Naive thymus-derived CD4-positive, alpha-beta T cell (primary cell): ENCODE measurements at places on chromosomes 6 and 20. TPM values are rescaled to one million over a fixed set of nuclear protein-coding genes. Genes with fewer than 3 reads are reported as not detected.
A peak's percentile ranks its signal among the peaks of the same experiment; 100 is the strongest.

Gene PRR18
- total RNA-seq: not detected

Gene DLK2
- 0.38 TPM for total RNA-seq

Gene GINS1
- 23.6 and 24.9 TPM in 2 replicates for total RNA-seq

Gene NRN1
- total RNA-seq: 1.2 TPM

Gene CEP43
- total RNA-seq: 11.6 TPM

Gene CD109
- total RNA-seq: 0.54 TPM

DNA sequence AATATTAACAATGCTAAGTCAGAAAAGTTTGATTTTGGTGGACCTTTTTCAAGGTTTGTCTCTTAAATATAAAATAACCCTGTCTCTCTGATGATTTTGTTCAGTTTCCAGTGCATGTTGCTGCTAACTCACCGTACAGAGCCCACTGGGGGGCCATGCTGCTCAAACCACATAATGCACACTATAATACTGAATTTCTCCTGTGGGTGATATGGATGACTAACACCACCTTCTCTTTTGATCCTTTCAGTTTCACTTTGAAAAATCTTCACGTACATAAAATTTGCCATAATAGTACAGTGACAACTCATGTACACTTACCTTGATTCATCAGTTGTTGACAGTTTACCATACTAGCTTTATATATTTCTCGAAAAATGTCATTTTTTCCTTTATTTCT lies 506.6 kb upstream of the MAN1A1 start:
- no peaks in the 10 kb centered on the region for H3K27me3 ChIP-seq
- H3K27ac ChIP-seq: no peak overlapping the region
- H3K36me3 ChIP-seq: no peaks in the 10 kb centered on the region
- DNase-seq: no peak

- peak overlapping the region; percentile 89 for H3K4me3 ChIP-seq
- H3K36me3 ChIP-seq: no peaks in the 10 kb centered on the region
- no peaks in the 10 kb centered on the region for H3K27me3 ChIP-seq
- peak overlapping the region; percentile 86 for H3K27ac ChIP-seq
- peaks cover 38% of the 10 kb centered on the region for H3K4me1 ChIP-seq
These were observed 663 bp downstream of the FYN start for GRCh38 chr6:111872401-111873177.

DNA sequence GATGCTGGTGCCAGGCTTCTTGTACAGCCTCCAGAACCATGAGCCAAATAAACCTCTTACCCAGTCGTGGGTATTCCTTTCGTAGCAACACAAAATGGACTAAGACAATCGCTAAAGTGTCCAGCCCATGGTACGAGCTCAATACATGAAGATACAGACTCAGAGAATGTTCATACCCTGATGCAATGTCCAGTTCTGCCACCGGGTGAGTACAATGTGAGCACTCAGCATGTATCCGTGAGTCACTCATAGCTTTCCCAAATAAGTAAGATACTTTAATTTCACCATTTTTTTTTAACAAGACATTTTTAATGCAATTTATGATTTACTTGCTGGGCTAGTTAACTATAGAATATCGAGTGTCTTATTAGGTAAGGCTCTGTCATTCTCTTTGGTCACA lies 26.7 kb upstream of the PDE10A start:
- DNase-seq: no peak
- H3K4me1 ChIP-seq: no peaks in the 10 kb centered on the region
- no peak overlapping the region for H3K4me3 ChIP-seq

- H3K27me3 ChIP-seq: no peaks in the 10 kb centered on the region
- no peak overlapping the region for H3K27ac ChIP-seq
- DNase-seq: no peak
- H3K4me3 ChIP-seq: no peak overlapping the region
- H3K36me3 ChIP-seq: no peaks in the 10 kb centered on the region
- no peaks in the 10 kb centered on the region for H3K4me1 ChIP-seq
These were observed 269.0 kb downstream of the UST start for GRCh38 chr6:149015535-149016525.

DNA sequence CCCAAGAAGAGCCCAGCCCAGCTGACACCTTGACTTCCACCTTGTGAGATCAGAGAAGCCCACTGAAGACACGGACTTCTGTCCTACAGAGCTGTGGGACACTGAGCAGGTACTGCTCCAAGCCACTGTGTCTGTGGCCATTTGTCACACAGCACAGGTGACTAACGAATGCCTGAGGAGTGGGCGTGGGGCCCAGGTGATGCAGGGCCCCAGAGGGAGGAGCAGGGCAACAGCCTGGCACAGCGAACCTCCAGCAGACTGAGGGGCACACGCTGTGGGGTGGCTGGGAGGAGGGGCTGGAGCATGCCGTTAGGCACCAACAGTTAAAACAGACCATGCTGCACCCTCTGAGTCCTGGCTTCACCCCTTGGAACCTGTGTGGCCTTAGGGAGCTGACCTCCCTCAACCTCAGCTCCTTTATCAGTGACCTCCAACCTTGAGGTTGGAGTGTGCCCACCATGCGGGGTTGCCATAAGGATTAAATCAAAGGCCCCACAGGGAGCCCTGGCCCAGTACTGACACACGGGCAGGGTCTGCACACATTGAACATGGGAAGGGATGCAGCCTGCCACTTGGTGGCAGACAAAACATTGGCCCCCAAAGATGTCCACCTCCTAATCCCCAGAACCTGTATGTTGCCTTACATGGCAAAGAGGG lies 119.9 kb upstream of the CST7 start:
- no peak for DNase-seq
- no peaks in the 10 kb centered on the region for H3K4me1 ChIP-seq
- no peak overlapping the region for H3K27ac ChIP-seq
- H3K4me3 ChIP-seq: no peak overlapping the region
- H3K36me3 ChIP-seq: no peaks in the 10 kb centered on the region

DNA sequence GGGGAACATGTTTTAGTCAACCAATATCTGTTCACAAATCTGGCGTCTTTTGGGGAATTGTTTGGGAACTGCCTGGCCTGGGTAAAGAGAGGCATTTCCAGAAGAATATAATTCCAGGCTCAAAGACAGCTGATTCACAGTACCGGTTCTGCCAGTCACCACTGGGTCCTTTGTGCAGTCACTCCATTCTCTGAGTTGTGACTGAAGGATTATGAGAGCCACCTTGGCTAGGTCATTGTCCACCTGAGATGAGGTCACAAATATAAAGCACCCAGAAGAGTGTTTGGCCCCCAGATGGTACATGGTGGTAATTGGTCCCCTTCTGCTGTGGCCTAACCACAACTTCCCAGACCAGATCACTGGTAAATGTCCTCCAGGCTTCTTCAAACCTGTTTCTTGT lies 121.0 kb upstream of the SPACA1 start:
- H3K27me3 ChIP-seq: no peaks in the 10 kb centered on the region
- no peaks in the 10 kb centered on the region for H3K36me3 ChIP-seq
- H3K27ac ChIP-seq: no peak overlapping the region
- no peak overlapping the region for H3K4me3 ChIP-seq

DNA sequence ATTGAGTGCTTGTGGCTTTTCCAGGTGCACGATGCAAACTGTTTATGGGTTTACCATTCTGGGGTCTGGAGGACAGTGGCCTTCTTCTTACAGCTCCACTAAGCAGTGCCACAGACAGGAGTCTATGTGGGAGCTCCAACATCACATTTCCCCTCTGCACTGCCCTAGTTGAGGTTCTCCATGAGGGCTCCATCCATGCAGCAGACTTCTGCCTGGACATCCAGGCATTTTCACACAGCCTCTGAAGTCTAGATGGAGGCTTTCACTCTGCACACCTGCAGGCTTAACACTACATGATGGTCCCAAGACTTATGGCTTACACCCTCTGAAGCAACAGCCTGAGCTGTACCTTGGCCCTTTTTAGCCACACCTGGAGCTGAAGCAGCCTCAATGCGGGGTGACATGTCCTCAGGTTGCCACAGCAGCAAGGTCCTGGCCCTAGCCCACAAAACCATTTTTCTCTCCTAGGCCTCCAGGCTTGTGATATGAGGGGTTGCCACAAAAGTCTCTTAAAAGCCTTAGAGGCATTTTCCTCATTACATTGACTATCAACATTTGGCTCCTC lies 552.2 kb downstream of the TFAP2A start:
- H3K27ac ChIP-seq: no peak overlapping the region
- DNase-seq: no peak
- H3K4me1 ChIP-seq: no peaks in the 10 kb centered on the region
- H3K27me3 ChIP-seq: no peaks in the 10 kb centered on the region
- no peaks in the 10 kb centered on the region for H3K36me3 ChIP-seq

GRCh38 chr6:97136626-97137358 lies 146.2 kb downstream of the MMS22L start:
- DNase-seq: no peak
- no peaks in the 10 kb centered on the region for H3K36me3 ChIP-seq
- no peaks in the 10 kb centered on the region for H3K27me3 ChIP-seq
- no peak overlapping the region for H3K4me3 ChIP-seq
- H3K27ac ChIP-seq: no peak overlapping the region

- H3K4me3 ChIP-seq: no peak overlapping the region
- H3K27ac ChIP-seq: no peak overlapping the region
- H3K4me1 ChIP-seq: peaks cover 40% of the 10 kb centered on the region
These were observed 8.3 kb downstream of the PHF3 start for GRCh38 chr6:63643862-63644261.

GRCh38 chr20:10338426-10339180 lies 95.4 kb downstream of the MKKS start:
- H3K4me3 ChIP-seq: no peak overlapping the region
- DNase-seq: no peak
- no peaks in the 10 kb centered on the region for H3K4me1 ChIP-seq
- H3K36me3 ChIP-seq: no peaks in the 10 kb centered on the region

GRCh38 chr6:69238067-69238466 lies 558.7 kb downstream of the LMBRD1 start:
- H3K4me3 ChIP-seq: no peak overlapping the region
- H3K27me3 ChIP-seq: no peaks in the 10 kb centered on the region
- H3K27ac ChIP-seq: no peak overlapping the region
- DNase-seq: no peak

GRCh38 chr6:138328210-138328609 lies 49.5 kb upstream of the SMIM28 start:
- no peak for DNase-seq
- H3K36me3 ChIP-seq: no peaks in the 10 kb centered on the region
- H3K27ac ChIP-seq: no peak overlapping the region
- no peak overlapping the region for H3K4me3 ChIP-seq
- no peaks in the 10 kb centered on the region for H3K4me1 ChIP-seq

DNA sequence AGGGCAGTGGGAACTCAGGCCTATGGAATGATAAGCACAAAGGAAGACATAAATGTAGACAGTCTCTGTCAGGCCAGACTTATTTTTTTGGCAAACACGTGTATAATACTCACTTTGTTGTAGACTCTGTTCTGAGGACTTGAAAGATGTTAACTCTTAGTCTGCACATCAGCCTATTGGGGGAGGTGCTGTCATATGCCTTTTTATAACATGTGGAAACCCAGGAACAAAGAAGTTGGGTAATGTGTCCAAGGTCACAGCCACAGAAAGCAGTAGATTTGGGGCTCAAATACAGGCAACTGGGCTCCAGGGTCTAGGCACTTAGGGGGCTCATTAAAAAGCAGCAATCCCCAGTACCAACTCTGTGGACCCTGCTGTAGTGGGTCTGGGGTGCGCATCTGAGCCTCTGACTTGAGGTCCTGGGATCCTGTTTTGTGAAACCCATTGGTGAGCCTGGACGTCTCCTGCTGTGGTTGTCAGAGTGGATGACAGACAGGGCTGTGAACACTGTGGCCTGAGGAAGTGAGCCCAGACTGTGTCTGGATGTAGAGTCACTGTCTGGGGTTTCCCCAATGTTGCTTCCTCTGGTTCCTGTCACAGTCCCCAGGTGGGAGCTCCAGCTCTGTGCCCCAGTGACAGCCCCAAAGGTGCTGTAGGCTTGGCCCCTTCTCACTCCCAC lies 50.0 kb downstream of the CDH26 start:
- H3K4me1 ChIP-seq: peaks cover 5% of the 10 kb centered on the region
- DNase-seq: no peak
- H3K36me3 ChIP-seq: no peaks in the 10 kb centered on the region
- no peak overlapping the region for H3K4me3 ChIP-seq

- H3K36me3 ChIP-seq: peaks cover 71% of the 10 kb centered on the region
- peak overlapping the region; percentile 72 for H3K27ac ChIP-seq
- no peaks in the 10 kb centered on the region for H3K27me3 ChIP-seq
- H3K4me1 ChIP-seq: peaks cover 71% of the 10 kb centered on the region
These were observed 59.5 kb upstream of the ARMH2 start for GRCh38 chr6:24858177-24858653.

- H3K4me3 ChIP-seq: no peak overlapping the region
- H3K36me3 ChIP-seq: no peaks in the 10 kb centered on the region
- H3K27ac ChIP-seq: no peak overlapping the region
- no peaks in the 10 kb centered on the region for H3K4me1 ChIP-seq
- H3K27me3 ChIP-seq: no peaks in the 10 kb centered on the region
- no peak for DNase-seq
These were observed 81.7 kb upstream of the MAFB start for GRCh38 chr20:40770564-40771307.

DNA sequence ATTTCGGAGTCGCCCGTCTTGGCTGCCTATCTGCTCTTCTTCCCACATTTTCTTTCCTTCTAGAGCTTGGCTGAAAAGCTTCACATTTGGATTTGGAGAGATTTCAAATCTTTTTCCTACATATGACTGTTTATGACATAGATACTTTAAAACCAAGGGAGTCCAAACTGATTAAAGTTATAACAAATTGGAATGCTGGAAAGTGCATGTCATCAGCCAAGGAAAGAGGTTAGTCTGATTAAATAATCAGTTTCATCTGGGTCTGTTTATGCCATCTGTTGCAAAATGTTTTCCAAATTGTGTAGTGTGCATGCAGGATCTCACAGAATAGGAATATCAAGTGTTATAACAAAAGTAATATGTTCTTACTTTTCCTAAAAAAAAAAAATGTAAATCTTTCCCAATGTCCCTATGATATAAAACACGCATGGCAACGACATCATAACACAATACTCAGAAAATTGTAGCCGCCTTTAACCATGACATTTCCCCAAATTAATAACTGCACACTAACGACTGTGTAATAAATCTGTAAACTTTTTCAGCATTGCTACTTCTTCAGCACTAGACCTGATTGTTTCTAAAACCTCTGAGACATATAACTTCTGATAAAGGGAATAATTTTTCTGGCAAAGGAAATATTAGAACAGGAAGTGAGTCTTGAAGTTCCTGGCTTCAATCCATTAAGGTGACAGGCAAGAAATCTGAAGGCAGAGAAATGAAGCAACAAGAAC lies 230.2 kb upstream of the FOXQ1 start:
- H3K36me3 ChIP-seq: no peaks in the 10 kb centered on the region
- no peaks in the 10 kb centered on the region for H3K27me3 ChIP-seq
- no peak overlapping the region for H3K27ac ChIP-seq
- DNase-seq: no peak

- no peak overlapping the region for H3K27ac ChIP-seq
- H3K27me3 ChIP-seq: no peaks in the 10 kb centered on the region
- DNase-seq: no peak
- H3K36me3 ChIP-seq: no peaks in the 10 kb centered on the region
- no peaks in the 10 kb centered on the region for H3K4me1 ChIP-seq
These were observed 53.8 kb upstream of the PDE10A start for GRCh38 chr6:165716886-165717285.

DNA sequence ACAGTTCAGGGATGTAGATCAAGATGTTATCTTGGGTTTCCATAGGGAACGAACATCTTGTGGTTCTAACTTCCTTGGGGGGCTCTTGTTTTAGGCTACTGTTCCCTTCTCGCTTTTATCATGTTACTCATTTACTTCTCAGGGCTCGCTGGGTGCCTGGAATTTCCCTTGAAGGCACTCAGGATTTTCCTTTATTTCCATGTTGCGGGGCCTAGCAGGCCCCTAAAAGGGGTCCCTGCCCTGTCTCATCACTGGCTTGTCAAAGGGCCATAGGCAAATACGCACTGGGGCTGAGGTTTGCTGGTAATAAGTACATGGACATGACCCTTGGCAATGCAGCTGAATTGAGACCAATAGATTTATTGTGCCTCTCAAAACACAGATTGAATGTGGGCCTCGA lies 262.3 kb downstream of the CDH4 start:
- no peak overlapping the region for H3K27ac ChIP-seq
- H3K36me3 ChIP-seq: no peaks in the 10 kb centered on the region
- no peak for DNase-seq
- no peaks in the 10 kb centered on the region for H3K27me3 ChIP-seq
- H3K4me1 ChIP-seq: no peaks in the 10 kb centered on the region
